Stimulated activated CD4-positive, alpha-beta T cell treated with anti-CD3 and anti-CD28 coated beads, TNF-alpha, amount 100 ng/mL, for 48 hours (primary cell): ENCODE measurements at places on chromosomes 2 and 18.

DNA sequence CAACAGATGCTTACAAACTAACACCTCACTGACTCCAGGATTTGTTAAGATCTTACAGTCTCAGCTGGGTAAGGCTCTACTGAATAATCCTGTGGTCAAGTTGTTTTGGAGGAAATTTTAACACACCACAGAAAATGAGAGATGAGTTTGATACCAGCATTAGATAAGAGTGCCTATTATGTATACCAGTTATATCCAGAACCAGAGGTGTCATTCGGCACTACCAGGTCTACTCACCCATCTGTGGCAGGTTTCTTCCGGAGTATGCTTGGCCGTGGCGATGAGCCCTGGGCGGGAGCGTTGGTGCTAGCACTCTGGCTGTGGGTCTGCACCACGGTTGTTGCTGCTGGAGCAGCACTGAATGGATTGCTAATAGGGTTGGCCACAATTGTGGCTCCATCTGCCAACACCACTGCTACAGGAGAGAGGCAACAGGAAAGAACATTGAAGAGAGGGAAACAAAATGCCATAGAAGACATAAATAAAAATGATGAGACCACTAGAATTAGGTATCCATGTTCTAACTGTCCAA, 41.2 kb downstream of the SAP130 start:
- DNase-seq, result no peak

GRCh38 chr18:24065906-24066305, 51.4 kb downstream of the TTC39C start:
- DNase-seq, result no peak

GRCh38 chr2:156897548-156897947, 360.0 kb upstream of the GALNT5 start:
- DNase-seq, result no peak

GRCh38 chr2:170170281-170171040, 7.5 kb upstream of the MYO3B start:
- DNase-seq, result no peak

DNA sequence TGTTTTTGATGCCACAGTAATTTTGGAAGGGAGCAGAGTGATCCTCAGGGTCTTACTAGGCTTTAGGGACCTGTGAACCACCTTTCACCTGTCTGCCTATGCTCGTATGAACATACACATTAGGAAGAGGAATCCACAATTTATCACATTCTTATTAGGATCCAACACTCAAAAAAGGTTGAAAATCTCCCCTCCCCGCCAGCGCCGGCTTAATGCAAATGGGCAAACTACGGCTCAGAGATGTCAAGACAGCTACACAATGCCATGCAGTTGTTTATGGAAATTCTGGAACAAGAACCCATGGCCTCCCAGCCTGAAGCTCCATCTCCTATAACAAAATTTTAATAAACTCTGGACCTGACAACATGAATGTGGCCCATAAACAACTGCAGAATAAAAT, 375.9 kb upstream of the ACVR2A start:
- no peak for DNase-seq

DNA sequence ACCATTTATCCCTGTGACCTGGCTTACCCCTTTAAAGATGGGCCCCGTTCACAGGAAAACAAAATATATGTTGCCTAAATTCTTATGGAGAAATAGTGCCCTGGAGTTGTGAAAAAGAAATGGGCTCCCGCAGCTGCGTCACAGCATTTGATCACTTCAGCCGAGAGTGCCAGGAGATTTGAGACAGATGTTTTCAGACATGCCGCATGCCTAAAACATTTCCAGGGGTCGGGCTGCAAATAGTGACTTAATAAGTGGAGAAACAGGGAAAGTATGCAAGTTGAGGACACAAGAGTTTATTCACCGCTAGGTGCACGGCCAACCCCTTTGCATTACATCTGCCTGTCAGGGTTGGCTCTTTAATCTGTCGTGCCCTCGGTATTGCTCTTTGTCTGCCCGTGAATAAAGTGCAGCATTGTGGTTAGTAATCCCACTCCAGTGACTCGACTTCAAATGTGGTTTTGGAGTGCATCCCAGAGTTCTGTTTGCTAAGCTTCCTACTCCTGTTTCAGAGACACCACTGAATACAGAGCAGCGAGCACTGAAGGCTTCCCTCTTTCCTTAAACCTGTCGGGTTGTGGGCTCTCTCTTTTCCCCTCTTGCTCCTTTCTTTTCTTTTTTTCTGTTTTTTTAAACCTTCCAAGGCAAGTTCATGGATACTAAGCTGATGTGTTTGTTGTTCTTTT, 187.5 kb downstream of the LTBP1 start:
- no peak for DNase-seq

GRCh38 chr2:143482316-143482715, 353.1 kb downstream of the ARHGAP15 start:
- no peak for DNase-seq

DNA sequence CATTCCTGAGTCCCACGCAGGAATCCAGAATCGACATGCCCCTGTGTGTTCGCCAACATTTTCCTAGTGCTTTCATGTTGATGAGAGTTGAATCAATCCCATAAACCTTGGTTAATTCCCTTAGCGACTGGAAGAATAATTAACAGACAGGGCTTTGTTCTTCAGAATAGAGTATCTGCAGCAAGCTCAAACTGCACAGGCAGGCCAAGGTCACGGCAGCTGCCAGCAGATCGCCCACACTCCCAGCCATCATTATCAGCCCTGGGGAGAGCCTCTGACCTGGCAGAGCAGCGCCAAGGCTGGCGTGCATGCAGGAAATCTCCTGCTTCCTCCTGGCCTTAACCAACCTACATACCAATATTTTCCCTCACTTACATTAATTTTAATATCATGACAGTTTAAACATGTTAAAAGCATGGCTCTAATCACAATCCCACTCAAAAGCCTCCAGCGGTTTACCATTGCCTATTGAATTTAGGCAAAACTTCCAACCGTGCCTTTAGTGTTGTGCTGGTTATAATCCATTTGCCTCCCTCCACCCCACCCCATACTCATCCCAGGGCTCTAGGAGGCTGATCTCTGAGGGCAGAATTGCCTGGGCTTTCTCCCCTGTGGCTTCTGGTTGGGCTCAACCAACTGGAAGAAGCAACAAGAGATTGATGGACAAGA, 46.8 kb upstream of the NCK2 start:
- DNase-seq, result no peak

- no peak for DNase-seq
Measured at GRCh38 chr2:216695401-216695821, at the start of gene IGFBP5. Gene IGFBP5 (minus strand): TSS chr2:216695549. CDS start chr2:216694775, 774 bp downstream.

GRCh38 chr18:3983351-3983969, 471.6 kb downstream of the DLGAP1 start:
- no peak for DNase-seq

DNA sequence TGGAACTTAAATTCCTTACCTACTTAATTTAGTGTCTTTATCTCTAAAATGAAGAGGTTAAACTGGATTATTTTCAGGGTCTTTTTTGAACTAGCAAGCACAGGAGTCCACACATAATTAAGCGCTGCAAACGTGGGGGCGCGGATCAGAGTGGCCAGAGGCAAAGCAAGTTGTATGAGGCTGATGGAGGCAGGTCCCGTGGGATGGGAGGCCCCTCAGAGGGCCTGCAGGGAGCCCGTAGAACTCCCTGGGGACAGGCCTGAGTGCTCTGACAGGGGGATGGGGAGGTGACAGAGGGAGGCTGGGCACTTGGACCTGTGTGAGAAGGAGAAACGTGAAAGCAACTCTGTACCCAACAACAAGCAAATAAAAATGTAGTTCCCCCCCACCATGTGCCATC, 177.8 kb downstream of the ACKR3 start:
- no peak for DNase-seq

DNA sequence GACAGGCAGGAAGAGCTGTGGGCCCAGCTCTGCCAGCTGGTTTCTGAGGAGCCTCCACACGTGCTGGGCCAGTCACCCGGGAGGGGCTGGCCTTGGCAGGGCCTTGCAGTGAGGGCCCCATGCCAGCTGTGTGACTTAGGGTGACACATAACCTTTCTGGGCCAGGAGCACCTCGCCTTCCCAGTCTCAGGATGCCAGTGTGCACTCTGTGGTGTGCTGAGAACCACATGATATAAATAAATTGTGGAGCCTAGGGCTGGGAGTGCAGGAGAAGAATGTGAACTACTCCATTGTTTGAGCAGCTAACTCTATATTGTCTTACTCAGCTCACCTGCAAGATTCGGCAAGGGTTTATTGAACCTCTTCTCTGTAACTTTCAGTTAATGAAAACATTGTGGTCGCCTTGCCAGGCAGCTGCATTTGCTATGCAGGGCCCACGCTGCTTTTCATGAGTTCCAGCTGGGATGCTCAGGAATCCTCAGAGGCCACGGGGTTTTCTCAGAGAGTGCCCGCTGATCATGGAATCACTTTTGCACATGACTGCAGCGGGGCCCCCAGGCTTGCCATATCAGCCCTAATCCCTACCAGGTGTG, 222.3 kb downstream of the SH3RF3 start:
- DNase-seq, result no peak

GRCh38 chr2:7826656-7827055, 855.2 kb upstream of the ID2 start:
- no peak for DNase-seq

GRCh38 chr18:72762515-72763122, 105.2 kb downstream of the NETO1 start:
- DNase-seq, result no peak

GRCh38 chr2:50385349-50385748, 646.6 kb downstream of the NRXN1 start:
- no peak for DNase-seq
